Kidney glomerular epithelial cell (primary cell): ENCODE measurements at places on chromosomes 4 and X.

- no peak for DNase-seq
These were observed 258.0 kb downstream of the COL25A1 start for GRCh38 chr4:109044431-109044830.

DNA sequence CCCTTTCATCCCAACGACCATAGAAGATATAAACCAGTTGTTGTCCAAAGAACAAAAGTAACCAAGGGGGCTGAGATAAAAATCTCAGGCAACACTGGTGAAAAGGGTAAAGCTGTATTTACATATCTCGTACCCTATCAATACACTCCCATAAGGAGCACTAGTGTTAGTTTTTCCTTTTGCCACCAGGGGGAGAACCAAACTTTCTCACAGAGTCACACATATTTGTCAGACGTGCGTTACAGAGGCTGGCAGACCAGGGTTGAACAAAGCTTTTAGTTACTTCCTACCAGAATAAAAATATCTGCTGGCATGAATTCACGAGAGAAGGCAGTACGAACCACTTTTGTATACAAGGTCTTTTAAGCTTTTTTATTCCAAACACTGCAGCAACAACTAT lies 88.3 kb downstream of the AMELX start:
- DNase-seq, result peak; percentile 44

DNA sequence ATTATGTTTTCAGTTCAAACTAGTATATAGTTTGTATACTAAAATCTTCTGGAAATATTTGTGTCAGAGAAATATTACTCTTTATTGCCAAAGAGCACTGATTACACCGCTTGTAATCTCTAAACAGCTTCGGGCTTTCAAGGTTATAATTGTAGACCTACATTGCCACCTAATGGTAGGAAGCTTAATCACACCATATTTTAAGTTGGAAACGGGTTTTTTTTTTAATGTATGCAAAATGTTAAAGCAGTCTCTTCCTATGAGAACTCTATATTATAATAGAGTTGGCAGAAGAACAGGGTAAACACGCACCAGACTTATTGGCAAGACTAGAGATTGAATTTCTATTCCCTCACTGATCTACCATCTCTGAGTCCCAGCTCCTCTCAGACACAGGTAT lies 19.5 kb upstream of the NFXL1 start:
- DNase-seq, result peak; percentile 24

- no peak for DNase-seq
These were observed 103.3 kb upstream of the TLR3 start for GRCh38 chr4:185965426-185966384.

- DNase-seq, result no peak
These were observed 85.8 kb downstream of the CXXC4 start for GRCh38 chr4:104408878-104409277.

- DNase-seq, result no peak
These were observed 687.1 kb upstream of the MAGEB2 start for GRCh38 chrX:29528281-29528680.

GRCh38 chr4:22692736-22693135 lies at the start of gene GBA3:
Gene GBA3, plus strand, starts transcription at chr4:22692937.
- no peak for DNase-seq

- no peak for DNase-seq
These were observed 38.6 kb upstream of the AMELX start for GRCh38 chrX:11254417-11255109.

GRCh38 chr4:25031077-25031621 lies 403 bp upstream of the LGI2 start:
- DNase-seq, result no peak

- no peak for DNase-seq
These were observed 440.3 kb upstream of the AADAT start for GRCh38 chr4:170529748-170530722.

GRCh38 chrX:118108304-118108703 lies 8.3 kb downstream of the KLHL13 start:
- DNase-seq, result no peak

DNA sequence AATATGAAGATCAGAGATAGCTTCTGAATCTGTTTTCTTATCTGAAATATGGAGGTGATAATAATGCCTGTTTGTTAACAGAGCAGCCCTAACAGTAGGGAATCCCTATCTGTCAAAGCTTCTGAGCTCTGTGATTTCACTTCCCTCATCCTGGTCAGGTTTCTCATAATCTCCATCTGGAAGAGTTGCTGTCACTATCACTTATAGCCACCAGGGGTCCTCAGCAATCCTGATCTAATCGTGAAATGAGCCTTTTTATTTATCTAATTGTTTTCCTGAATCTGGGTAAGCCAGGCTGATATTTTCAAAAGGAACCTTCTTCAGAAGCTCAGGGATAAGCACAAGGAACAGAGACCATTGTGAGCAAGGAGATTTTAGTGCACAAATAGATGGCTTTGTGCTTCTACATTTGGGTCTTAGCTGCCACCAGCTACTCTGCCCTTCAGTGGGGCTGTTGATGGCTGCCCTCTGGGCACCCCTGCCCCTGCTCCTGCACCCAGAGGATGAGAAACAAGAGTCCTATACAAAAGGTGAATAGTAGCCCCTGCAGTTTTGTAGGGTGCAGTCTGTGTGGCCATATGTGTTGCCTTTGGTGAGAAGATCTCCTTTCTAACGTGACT lies 196.4 kb upstream of the RADX start:
- DNase-seq, result no peak

DNA sequence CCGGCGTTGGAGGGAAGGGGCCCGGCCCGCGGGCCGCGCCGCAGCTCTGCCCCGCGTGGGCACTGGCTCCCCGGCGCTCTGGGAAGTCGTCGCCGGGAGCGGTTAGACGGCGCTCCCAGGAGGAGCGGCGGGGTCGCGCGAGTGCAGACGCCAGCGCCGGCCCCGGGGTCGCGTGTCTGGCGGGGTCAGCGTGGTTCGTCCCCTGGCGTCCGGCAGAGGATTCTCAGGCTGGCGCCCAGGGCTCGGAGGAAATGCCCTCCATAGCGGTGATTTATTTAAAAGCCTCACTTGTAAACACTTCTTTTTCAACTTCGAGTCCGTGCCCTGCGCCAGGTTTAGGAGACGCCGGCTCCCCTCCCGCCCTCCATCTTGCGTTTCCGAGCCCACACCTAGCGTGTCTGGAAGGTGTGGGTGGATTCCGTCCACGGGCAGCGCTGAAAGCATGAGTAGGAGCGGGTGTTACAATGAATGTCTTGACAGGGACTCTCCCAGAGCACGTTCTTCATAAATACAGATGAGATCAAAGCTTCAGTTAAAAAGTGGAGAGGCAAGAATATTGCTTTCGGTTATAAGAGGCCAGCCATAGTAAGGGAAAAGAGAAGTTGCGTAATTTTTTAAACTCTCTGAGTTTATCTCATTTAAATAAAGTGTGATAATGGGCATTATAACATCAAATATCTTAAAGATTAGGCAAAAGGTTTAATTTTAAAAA lies 692 bp downstream of the FAM241A start:
- peak; percentile 15 for DNase-seq

DNA sequence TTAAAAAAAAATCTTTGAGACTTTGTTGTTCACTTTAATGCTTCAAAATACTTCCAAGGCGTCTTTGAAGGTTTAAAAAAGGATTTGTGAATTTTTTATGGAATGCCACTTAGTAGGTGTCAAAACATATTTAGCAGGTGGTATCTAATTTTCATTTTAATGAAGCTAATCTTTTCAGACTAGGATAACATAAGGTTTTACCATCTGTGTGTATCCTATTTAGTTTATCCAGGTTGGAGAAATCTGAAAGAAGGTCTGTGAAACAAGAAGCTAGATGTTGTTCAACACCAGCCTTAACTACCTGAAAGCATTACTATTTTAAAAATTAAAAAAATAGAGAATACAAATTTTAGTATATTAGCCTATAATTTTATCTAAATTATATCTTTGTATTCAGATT lies 193.4 kb downstream of the GRID2 start:
- no peak for DNase-seq

DNA sequence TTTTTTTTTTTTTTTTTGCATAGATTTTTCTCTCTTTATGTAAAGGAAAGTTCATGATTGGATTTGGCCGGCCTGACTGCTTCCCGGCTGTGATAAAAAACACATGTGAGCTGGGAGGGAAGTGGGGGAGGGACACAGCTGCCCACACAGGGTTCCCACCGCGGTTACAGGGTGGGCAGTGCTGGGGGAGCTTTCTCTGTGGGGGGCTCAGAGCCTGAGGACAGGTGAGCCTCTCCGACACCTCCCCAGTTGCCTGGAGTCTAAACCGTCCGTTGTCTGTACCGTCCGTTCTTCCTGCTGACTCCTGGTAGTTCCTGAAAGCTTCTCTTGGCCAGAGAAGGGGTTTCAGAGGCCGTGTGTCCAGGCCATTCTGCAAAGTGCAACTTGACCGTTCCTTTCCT lies 21.8 kb downstream of the SHOX start:
- no peak for DNase-seq

GRCh38 chr4:78024576-78025091 lies 32.5 kb upstream of the FRAS1 start:
- DNase-seq, result no peak

GRCh38 chr4:2714061-2714770 lies 41.9 kb downstream of the TNIP2 start:
- DNase-seq, result no peak

DNA sequence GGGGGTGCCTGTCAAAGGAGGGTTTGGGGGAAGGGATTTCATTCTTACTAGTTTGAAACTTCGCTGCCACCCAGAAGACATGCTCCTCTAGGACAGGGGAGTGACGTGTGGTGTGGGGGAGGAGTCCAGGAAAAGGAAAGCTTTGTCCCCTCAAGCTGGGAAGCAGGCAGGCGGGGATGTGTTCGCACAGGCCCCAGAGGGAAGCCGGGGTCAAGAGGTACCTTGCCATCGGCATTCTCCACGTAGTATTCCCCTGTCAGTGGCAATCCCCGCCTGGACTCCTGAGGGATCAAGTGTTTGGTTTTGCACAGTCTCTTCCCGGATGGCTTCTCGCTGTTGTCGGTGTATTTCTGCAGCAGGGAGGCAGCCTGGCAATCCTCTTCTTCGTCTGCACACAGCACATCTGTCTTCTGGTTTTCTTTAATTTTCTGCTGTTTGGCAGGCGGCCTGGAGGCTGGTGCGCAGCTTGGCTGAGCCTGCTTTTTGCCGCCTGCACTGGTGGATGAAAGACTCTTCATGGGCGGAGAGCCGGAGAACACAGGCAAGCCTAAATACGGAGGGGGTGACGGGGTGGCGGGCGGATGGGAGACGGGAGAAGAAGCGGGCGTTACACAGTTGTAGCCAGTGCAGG lies 35.1 kb downstream of the BCOR start:
- DNase-seq, result no peak

GRCh38 chr4:34767407-34767806 lies 1476.9 kb downstream of the ARAP2 start:
- no peak for DNase-seq

DNA sequence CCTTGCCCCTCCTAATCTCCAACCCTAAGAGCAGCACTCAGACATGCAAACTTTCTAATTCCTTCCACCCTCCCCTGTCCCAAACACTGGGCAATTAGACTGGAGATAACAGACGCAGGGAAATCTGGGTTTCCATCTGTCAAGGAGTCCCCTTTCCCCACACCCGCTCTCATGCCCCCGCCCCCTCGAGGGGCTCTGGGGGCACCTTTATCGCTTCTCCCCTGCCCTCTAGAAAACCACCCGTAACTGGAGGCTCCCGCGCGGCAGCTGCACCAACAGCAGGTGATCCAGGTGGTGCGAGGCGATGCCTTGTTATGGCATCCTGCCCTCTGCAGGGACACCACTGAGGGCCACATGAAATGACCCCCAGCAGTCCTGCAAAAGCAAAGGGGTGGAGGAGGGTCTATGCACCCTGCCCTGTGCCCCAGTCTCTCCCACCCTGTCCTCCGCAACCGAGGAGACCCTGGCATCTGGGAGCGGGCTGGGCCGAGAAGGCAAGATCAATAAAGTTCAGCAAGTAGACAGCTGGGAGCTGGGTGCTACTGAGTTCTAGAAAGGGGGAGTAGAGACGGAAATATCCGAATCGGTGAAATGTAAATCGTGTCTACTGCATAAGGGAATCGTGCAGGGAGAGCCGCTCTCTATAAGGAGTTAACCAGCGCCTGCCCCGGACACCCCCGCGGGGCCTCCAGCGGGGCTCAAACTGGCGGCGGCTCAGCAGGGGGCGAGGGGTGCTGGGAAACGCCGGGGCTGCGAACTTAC lies 1.6 kb downstream of the KCTD8 start:
- no peak for DNase-seq

DNA sequence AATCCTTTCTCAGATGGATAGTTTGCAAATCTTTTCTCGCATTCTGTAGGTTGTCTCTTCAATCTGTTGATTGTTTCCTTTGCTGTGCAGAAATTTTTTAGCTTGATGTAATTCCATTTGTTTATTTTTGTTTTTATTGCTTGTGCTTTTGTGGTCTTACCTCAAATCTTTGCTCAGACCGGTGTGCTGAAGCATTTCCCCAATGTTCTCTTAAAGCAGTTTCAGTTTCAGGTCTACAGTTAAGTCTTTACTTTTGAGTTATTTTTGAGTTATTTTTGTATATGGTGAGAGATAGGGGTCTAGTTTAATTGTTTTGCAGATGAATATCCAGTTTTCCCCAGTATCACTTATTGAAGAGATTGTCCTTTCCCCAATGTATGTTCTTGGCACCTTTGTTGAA lies 18.2 kb upstream of the SLC25A14 start:
- no peak for DNase-seq

GRCh38 chrX:18883234-18883960 lies 100.5 kb downstream of the PHKA2 start:
- no peak for DNase-seq

DNA sequence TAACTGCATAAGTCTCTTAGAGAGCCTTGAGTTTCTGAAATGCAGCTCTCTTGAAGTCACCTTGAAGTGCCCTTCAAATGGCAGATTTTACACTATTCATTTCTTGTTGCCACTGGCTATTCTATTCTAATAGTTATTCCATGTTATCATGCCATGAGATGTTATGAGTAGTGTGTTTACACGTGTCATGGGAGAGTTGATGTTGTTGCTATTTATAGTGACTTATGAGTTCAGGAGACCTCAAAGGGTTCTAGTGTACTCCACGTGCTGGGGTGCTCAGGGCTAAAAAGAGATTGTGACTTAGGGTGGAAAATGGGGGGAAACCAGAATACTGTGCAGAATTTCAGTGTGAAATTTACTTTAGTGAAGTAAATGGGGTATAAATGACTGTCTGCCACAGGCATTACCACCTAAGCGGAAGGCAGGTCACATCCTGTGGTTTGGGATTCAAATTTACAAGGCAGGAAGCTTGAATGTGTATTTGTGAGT lies 77.1 kb upstream of the SLC4A4 start:
- no peak for DNase-seq

- no peak for DNase-seq
These were observed 1.3 kb downstream of the ANTXR2 start for GRCh38 chr4:80071604-80072227.
